ENCODE measurements at places on chromosomes 1 and 21.

DNA sequence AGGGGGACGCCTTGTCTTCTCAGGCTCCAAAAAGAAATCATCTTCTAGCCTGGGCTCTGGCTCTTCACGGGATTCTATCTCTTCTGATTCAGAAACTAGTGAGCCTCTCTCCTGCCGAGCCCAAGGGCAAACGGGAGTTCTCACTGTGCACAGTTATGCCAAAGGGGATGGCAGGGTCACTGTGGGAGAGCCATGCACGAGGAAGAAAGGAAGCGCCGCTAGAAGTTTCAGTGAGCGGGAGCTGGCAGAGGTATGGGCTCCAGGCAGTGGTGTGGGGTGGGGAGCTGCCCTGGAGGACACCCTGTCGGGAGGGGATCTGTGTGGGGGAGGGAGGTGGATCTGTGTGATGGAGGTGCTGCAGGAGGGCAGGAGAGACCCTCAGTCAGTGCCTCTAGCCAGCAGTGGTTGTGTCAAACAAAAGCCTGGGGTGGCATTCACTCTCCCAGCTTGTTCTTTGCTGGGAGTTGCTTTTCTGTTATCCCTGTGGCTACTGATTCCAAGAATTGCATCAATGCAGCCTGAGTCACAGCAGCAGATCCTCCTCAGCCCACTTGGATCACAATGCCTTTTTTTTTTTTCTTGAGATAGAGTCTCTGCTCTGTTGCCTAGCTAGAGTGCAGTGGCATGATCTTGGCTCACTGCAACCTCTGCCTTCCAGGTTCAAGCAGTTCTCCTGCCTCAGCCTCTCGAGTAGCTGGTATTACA, 21.8 kb downstream of the KDM4A start:
- no peak for DNase-seq

GRCh38 chr1:27979859-27980201, 20.1 kb downstream of the XKR8 start:
- no peak for DNase-seq

DNA sequence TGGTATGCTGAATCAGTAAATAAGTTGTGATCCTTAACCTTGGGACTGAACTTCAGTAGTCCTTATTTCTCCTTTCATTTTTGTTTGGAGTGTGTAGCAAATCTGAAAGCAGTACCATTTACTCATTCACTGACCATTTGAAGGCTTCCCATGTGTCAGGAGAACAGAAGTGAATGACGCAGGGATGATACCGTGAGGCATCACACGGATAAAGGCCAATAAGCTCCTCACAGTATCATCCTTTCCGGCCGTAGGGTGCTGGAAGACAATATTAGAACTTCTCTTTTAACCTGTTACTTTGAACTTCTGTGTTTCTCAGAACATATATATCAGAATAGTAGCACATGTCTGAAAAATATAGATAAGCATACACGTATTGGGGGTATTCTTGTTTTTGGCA, 21.3 kb downstream of the BACH1 start:
- DNase-seq = no peak

GRCh38 chr1:11341901-11342552, 69.0 kb downstream of the UBIAD1 start:
- no peak for DNase-seq

- DNase-seq = no peak
These were observed 23.8 kb downstream of the TSEN15 start for GRCh38 chr1:184075055-184076029.

DNA sequence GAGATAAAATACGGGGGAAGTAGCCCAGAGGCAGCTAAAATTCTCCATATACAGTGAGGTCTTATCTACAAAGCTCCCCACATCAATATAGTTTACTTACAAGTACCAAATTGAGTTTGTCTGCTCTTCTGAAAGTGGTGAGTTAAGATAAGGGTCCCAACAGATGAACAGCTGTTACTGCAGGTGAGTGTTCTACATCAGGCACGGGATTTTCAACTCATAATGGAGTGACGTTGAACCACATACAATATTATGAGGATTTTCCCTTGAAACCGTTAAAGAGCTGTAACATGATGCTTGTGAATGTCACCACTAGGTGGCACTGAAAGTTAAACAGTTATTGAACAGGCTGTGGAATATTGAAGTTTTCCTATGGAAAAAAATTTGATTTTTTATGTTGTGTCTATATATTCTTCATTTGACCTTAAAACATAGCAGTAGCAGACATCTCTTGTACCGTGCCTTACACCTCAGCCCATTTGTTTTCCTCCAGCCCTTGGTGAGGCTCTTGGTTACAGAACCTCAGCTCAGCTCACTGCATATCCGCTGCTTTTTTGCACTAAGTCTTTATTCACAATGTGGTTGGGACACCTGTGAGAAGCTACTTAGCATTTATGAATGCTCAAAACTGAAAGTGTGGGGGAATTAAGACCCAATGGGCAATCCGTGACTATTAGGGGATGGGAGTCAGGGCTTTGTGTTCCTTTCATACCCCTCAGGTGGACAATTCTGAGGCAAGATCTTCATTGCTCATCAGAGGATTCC, 23.2 kb downstream of the CD1D start:
- no peak for DNase-seq

- no peak for DNase-seq
These were observed 55.0 kb downstream of the SLC35D1 start for GRCh38 chr1:66998972-66999371.

- no peak for DNase-seq
These were observed 8.2 kb downstream of the LMNA start for GRCh38 chr1:156122519-156123355.
